Gastrocnemius medialis (tissue), 4 donors: ENCODE measurements at places on chromosomes 5 and 9.

- DNase-seq: no peak
These were observed 14.3 kb downstream of the MOCS2 start for GRCh38 chr5:53095217-53095616.

DNA sequence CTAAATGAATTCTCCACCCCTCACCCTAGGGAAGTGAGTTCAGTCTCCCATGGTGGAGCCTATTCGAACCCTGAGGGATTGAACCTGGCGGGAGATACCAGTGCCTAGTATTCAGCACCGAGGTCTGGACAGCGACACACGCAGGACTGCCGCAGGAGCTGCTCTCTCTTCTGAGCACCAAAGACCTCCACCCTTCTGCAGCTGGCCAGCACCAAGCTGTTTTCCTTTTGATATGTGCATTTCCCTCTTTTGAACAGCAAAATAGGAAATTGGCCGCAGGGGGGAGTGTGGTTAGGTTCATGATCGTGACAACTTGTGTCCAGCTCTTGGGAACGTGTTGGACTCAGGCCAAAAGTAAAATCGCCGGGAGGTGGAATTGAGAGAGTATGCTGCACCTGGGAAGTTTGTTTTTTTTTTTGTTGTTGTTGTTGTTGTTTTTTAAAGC is 1.2 kb upstream of the PCSK1 start:
- DNase-seq: no peak

- no peak for DNase-seq
These were observed 20.7 kb upstream of the CTSV start for GRCh38 chr9:97059626-97060025.

- no peak for DNase-seq
These were observed 48.2 kb downstream of the RPS6 start for GRCh38 chr9:19331877-19332276.

DNA sequence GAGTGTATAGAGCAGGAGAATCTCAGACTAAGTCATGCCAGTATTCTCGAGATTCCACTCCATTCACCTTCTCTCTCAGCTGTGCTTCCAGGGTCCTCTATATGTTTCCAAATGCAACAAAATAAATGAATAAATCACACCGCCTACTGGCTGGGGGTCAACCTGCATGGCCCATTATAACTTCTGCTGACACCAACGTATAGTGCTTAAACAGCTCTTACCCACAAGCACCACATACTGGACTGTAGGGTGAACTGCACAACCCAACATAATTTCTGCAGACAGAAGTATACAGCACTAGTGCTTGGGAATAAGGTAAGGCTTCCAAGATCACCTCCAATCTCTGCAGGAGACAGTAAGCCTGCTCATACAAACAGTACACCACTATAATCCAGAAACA is 33.1 kb upstream of the HTR4 start:
- no peak for DNase-seq

DNA sequence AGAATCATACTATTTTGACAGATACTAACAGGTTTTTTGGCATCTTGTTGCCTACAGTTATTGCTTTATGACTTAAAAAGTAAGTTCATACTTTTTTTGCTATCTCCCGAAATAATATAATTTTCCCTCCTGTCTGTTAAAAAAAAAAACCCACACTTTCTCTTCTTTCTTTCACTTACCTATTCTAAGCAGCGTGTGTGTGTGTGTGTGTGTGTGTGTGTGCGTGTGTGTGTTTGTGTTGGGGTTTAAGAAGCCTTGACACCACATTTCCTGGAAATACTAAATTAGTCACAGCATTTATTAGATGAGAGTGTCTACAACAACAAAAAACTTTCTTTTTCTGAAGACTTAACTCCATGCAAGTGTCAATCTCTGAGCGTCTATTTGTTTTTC is 12.4 kb downstream of the TNFAIP8 start:
- DNase-seq: no peak

DNA sequence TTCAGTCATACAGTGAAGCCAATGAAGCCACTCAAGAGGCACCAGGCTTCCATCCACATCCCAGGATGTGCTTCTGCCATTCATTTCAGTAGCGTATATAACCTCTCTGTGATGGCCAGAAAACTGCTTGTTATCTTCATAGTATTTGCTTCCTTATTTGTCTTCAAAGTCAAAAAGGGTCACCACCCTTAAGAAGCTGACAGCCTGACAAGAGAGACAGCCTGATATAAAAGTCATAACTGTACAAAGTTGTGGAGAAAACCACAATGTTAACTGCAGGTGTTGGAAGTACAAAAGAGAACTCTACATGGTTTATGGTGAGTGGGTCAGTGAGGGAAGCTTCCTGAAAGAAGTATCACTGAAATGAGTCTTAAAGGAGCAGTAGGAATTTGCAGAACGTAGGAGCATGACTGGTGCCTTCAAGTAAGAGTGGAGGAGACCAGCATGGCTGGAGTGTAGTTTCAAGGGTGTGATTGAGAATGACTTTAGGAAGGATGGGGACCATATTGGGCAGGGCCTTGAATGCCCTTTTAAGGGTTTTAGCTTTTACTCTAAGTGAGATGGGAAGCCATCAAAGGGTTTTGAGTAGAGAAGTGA is 33.7 kb downstream of the NIM1K start:
- no peak for DNase-seq

- no peak for DNase-seq
These were observed 28.4 kb downstream of the COL23A1 start for GRCh38 chr5:178561746-178562264.

DNA sequence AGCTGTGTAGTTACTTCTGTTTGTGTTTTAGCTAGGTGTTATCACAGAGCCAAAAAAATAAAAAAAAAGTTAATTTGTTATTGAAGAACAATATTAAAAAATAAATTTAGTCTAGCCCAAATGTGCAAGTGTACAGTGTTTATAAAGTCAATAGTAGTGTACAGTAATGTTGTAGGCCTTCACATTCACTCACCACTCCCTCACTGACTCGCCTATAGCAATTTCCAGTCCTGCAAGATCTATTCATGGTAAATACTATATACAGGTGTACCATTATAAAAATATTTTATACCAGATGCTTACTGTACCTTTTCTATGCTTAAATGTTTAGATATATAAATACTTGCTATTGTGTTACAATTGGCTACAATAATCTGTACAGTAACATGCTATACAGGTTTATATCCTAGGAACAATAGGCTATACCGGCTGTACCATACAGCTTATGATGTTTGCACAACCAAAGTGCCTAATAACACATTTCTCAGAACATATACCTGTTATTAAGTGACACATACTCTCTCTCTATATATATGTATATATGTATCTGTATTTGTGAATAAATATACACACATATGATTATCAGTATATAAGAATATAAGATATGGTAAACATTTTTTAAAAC is 341.4 kb upstream of the EDIL3 start:
- DNase-seq: no peak

DNA sequence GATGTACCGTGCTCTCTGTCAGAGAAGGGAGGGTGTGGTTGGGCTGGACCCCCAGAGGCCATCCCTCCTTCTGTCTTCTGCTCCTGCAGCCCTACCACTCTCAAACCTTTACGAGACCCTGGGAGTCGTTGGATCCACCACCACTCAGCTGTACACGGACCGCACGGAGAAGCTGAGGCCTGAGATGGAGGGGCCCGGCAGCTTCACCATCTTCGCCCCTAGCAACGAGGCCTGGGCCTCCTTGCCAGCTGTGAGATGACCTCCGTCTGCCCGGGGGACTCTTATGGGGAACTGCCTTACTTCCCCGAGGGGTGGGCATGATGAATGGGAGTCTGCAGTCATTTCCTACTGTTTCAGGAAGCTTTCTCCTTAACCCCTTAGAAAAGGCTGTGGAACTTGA is 17.5 kb downstream of the TGFBI start:
- no peak for DNase-seq

DNA sequence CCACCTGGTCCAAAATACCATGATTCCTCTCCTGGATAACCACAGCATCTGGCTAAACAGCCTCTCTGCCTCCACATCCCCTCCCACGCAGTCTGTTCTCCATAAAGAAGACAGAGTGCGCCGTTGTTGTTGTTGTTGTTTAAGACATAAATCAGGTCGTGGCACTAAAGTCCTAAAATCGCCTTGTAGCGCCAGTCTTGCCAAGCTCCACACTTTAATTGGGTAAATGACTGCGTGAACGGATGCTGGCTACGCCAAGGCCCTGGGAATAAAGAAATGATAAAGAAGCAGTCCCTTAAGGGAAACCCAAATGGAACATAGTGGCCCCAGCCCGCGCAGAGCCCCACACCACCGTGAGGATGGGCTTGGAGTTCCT is 364 bp upstream of the SFXN1 start:
- no peak for DNase-seq

- DNase-seq: no peak
These were observed 285.5 kb upstream of the VLDLR start for GRCh38 chr9:2336055-2336454.

DNA sequence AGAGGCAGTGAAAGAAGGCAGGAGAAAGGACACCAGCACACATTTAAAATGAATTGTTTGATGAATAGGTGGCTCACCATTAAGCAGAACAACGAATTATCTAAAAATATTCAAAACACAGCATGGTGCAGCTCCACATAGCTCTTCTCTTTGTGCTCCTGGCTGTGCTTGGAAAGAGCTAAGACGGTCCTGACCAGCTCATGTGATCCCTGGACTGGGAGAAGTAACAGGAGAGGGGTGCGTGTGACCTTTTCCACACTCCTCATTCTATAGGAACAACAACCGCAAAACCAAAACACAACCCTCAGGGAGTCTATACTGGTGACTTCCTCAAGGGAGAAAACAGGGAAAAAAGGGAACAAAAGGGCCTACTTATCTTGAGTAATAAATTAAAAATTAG is 140.5 kb downstream of the DIRAS2 start:
- DNase-seq: no peak

- DNase-seq: no peak
These were observed 761.2 kb downstream of the TAF11L14 start for GRCh38 chr5:18395126-18396110.
